ENCODE measurements at places on chromosomes 3 and 15.

DNA sequence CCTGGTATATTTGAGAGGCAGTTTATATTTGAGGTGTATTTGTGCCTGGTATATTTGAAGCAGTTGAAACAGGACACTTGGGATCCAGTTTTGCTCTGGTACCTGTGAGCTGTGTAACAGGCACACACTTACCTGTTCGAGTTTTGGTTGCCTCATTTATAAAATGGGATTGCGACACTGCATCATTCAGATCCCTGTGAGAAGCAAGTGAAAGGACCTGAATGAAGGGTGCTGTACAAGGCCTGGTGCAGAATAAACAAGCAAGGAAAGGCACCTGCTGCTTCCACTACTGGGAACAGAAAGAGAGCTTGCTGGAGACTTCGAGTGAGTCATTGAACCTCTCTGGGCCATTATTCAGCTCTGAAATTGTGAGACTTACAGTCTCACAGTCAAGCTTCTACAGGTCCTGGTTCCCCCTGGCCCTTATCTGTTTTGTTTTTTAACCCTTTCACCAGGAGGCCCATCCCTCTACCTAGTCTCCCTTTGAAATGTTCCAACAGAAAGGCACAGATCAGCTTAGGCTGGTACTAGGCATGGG lies 11.5 kb downstream of the FETUB start:
- DNase-seq: no peak

DNA sequence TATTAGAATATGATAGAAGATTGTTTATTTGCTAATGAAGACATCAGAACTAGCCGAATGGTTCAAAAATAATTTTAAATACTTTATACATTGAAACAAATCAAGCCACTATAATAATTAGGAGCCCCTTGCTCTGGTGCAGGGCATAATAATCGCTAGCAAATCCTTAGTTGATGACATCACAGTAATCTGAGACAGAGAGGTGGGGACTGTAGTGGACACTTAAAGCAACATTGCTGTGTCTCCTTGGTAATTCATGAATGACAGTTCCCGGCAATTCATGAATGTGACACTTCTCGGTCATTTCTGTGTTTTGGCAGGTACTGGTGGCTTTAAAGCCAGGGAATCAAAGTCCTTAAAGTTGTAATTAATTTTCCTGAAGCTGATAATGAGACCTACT lies 114.3 kb downstream of the PPM1L start:
- DNase-seq: no peak

- no peak for DNase-seq
These were observed 183.6 kb downstream of the POLQ start for GRCh38 chr3:121362035-121362734.

- no peak for DNase-seq
These were observed 102.1 kb downstream of the VGLL4 start for GRCh38 chr3:11541321-11542303.

DNA sequence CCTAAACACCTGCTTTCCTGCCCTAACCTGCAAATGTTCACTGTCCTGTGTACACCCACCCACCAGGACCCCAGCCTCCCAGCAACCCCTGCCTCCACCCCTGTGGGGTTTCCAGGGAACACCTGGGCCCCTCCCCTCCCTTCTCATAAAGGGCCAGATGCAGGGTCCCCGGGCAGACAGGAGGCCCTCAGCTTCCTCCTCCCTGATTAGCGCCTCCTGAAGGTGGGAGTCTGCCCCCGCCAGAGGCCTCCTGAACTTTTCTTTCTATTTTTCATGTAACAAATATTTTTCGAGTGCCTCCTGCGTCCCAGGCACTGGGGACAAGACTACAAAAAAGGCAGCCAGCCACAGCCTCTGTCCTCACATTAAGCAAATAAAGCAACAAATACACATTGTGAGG lies 135.4 kb upstream of the LINGO1 start:
- no peak for DNase-seq

DNA sequence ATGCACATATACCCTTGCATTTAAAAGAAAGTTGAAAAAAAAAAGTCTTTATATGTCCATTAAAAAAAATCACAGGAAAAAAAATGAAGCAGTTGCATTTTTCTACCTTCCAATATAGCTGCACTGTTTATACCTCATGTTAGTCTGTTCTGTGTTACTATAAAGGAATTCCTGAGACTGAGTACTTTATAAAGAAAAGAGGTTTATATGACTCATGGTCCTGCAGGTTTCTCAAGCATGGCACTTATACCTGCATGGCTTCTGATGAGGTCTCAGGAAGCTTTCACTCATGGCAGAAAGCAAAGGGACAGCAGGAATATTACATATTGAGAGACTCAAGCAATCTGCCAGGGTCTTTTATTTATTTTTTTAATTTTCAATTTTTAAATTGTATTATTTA lies 277.2 kb upstream of the BCHE start:
- DNase-seq: no peak

GRCh38 chr3:128432971-128433836 lies 33.5 kb downstream of the DNAJB8 start:
- no peak for DNase-seq

DNA sequence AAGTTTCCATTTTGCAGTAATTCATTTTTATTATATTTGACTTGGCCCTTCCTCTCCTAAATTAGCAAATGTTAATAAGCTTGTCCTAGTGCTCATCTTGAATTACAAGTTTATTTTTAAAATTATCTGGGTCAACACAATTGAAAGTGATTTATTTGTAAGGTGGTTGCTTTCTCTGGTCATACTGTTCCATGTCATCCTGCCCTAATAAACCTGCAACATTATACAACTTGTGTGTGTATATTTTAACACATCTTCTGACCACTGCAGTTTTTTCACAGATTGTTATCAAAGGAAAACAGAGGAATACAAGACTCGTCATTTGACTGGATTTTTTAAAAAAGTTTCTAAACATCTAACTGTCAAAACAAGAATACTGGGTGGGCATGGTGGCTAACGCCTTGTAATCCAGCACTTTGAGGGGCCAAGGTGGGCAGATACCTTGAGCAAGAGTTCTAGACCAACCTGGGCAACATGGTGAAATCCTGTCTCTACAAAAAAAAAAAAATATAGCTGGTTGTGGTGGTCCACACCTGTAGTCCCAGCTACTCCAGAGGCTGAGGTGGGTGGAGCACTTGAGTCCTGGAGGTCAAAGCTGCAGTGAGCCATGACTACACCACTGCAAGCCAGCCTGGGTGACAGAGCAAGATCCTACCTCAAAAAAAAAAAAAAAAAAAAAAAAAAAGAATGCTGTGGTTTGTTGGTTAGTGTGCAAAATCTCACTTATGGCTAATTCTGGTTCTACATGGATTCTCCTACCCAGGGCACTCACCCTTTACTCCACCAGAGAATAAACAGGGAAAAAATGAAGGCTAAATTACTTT lies 5.0 kb upstream of the LRRFIP2 start:
- DNase-seq: no peak

- no peak for DNase-seq
These were observed 7.6 kb downstream of the RAB6B start for GRCh38 chr3:133887803-133888703.
